ENCODE measurements at places on chromosomes 16 and 17. TPM values are rescaled to one million over a fixed set of nuclear protein-coding genes. Genes with fewer than 3 reads are reported as not detected.

- DNase-seq = no peak
These were observed 672 bp upstream of the ALKBH5 start for GRCh38 chr17:18182978-18183333.

DNA sequence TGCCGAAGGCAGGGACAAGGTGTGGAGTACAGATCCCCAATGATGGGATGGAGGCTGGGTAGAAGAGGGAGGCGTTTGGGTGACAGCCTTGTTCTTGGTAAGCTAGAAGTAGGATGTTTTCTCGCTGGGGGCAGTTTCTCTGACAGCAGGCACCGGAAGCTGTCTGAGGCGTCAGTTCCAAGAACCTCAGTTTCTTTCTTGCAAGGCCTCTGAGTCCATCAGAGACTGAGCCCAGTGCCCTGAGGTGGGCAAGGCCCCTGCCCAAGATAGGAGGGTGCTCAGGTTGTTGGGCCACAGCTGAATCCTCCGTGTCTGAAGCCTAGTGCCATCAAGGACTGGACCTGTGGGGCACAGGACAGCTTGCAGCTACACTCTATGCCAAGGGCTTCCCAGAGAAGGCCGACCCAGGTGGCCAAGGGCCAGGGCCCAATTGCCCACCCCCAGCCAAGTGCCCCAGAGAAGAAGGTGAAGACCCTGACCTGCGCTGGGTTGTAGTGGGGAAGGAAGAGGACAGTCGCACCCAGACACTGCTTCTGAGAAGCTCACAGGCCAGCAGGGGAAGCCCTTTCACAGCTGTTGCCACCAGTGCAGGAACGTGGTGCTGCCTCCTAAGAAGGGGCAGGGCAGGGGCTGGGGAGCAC lies 13.1 kb downstream of the CYB5D2 start:
- no peak for DNase-seq

- DNase-seq = no peak
These were observed 6.1 kb upstream of the UQCRC2 start for GRCh38 chr16:21946889-21947635.

The VPS4A gene
- polyA plus RNA-seq = 62.1 TPM

The RND2 gene
- polyA plus RNA-seq = 2.3 TPM

DNA sequence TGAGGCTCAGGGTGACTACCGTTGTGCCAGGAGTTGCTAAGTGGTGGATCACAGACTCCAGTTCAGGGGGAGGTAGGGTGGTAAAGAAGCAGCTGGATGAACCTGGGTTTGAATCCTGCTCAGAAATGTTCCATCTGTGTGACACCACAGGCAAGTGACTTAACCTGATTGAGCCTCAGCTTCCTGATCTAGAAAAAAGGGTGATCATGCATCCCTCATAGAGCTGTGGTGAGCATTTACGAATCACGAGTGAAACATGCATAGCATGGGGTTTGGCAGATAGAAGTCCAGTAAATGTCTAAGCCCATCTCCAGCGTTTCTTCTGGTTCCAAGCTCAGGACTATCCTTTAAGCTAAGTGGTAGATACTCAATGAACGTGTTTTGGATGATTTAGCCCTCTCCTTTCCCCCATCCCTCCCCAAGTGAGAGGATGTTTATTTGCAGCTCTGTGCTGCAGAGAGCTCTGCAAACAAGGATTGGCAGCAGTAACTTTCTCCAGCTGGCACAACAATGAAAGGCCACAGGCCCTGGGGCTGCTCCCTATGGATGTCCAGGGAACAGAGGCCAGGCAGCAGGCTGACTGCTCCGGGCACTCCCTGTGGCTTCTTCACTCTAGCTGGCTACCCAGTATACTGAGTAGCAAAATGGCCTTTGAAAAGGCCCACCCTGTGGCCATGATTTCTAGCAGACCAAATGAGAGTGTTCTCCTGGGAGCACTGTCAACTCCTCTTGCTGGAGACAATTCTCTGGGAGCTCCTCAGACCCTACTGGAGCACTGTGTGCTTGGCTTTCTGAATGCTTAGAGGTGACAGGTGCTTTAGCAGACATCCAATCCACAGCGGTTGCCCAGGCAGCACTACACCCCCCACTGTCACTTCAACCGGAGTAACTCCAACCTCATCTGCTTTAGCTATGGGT lies 21.3 kb downstream of the CA4 start:
- no peak for DNase-seq

GRCh38 chr16:56013962-56014552 lies 138.9 kb upstream of the CES5A start:
- no peak for DNase-seq

The CLDN6 gene
- not detected for polyA plus RNA-seq

GRCh38 chr17:46925185-46925868 lies 2.4 kb downstream of the GOSR2 start:
- DNase-seq = no peak

DNA sequence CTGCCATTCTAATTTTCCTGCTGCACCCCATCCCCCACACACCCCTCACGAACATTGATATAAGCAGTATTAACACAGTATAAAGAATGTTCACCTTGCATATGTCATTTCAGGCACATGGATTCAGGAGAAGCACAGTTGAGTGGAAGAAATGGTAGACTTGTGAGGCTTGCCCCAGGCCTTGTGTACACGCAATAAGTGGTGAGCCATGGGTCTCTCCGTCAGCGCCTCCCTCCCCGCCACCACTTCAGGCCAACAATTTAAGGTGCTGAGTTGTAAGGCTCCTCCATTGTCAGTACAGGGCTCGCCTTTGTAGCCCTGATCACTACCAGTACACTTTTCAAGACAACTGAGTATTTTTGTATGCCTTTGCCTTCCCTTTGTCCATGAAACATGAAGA lies 12.2 kb upstream of the CLEC18C start:
- DNase-seq = no peak

DNA sequence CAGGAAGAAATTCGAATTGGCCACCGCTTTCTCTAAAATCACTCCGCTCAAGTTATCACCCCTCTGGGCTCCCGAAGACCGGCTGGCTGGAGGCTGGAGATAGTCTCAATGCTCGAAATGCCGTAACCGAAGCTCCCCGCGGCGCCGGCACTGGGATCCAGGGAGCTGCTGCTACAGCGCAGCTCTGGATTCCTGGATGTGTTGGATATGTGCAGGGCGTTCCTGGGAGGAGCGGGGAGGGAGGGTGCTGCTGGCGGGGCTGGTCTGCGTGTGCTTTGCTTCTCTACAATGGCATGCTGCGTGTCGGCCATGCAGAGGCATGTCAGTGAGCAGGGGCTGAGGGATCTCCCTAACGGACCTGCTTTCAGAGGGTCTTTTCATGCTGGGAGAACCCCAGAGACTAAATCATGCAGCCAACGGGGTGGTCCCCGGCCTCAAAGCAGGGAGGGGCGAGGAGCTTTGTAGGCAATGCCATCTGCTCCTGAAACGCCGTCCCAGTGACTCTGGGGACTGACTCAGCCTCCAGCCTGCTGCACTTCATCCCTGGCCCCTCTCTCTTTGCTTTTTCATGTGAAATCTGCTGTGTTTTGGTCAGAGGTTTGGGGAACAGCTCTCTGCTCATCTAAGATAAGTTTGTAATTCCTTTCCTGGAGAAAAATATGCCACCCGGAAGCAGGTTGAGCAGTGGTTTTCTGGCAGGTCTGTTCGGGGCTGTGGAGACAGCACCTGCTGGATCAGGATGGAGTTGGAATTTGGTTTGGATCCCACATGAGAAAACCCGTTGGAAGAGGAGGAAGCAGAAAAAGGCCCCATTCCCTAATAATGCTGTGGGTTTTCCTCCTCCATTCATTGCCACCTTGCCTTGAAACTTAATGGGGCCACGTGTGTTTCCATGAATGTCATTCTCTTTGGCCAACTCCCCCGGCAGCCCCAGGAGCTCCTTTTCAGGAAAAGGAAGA lies 311.4 kb downstream of the SEC14L1 start:
- peak; percentile 89 for DNase-seq

DNA sequence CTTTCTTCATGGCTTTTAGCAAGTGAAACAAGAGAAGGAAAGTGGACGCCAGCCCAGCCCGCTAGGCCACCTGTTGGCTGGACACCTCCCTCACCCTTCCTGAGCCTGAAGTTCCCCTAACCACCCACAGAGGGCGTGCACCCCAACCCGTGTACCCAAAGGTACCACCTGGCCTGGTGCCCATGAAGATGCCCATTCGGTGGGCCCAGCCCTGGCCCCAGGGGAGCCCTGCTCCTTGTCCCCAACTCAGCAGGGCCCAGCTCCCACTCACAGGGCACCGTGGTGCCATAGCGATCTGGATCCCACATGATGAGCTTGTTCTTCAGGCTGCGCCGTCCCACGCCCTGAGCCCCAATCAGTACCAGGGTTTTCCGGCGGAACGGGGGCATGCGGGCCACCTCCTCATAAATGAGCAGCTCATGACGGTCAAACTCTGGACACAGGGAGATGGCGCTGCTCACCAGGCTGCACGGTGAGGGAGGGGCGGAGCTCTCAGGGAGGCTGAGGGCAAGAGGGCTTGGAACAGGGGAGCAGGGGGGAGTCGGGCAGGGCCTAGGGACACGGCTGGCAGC lies 26.8 kb downstream of the MPP2 start:
- DNase-seq = peak; percentile 88

GRCh38 chr16:4685292-4685691 lies 8.1 kb upstream of the NUDT16L1 start:
- DNase-seq = no peak

GRCh38 chr16:23113185-23113584 lies 36.1 kb downstream of the USP31 start:
- no peak for DNase-seq

The KRTAP2-3 gene
- polyA plus RNA-seq = not detected

The HDAC5 gene
- polyA plus RNA-seq = 25.3 TPM

DNA sequence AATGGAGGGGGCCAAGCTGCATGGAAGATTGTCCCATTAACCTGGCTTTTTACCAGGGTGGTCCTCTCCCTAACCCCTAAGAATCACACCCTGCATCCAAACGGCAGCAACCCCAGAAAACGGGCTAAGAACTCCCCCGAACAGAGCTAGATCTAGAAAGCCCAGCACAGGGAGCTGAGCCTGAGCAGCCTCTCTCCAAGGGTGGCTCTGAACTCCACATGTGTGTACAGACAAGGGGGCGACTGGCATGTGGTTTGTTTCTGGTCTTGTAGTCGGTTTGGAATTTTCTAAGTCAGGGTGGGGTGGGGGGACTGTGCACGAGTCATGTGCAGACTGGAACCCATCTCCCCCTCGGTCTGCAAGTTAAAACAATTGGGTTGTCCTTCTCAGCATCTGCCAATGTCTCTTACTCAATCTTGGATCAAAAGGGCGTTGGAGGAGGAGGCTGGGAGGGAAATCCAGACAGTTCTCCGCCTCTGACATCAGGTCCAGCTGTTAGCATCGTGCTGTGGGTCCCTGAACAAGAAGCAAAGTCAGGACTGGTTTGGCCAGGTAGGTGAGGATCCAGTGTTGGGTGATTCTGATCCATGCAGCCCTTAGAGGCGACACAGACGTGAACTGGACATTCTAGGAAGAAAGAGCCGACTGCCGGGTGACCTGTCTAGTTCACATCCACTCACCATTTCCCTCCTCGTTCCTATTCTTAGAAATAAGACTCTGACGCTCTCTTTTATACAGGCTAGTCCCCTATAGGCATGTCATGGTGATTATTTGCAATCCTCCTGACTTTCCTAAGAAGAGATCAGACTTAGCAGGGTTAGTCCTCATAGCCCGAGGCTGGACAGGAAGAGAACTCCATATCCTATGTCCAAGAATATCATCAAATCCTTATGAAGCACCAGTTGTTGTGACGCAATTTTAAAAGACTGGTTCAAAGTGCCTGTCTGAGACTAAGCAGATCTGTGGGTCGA lies 381.8 kb downstream of the SOX9 start:
- no peak for DNase-seq

The KRT31 gene
- not detected for polyA plus RNA-seq
